ENCODE measurements at places on chromosomes 5 and 9.
A peak's percentile ranks its signal among the peaks of the same experiment; 100 is the strongest.

DNA sequence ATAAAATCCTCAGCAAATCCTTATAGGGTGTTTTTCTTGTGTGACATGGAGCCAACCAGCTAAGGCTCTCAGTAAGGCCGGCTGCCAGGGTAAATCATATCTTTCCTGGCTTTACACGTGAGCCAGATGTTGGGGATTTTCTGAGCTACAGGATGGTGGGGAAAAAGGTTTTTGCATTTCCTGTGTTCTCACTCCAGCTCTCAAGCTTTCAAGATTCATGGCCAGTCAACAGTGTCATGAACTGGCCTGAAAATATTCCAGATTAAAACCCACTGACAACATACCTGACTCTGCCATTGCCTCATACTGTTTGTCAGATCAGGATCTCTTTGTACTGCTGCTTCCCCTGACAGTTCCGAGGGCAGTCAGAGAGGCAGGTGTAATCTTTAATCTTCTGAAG lies 306.9 kb downstream of the GLIS3 start:
- DNase-seq, result no peak

DNA sequence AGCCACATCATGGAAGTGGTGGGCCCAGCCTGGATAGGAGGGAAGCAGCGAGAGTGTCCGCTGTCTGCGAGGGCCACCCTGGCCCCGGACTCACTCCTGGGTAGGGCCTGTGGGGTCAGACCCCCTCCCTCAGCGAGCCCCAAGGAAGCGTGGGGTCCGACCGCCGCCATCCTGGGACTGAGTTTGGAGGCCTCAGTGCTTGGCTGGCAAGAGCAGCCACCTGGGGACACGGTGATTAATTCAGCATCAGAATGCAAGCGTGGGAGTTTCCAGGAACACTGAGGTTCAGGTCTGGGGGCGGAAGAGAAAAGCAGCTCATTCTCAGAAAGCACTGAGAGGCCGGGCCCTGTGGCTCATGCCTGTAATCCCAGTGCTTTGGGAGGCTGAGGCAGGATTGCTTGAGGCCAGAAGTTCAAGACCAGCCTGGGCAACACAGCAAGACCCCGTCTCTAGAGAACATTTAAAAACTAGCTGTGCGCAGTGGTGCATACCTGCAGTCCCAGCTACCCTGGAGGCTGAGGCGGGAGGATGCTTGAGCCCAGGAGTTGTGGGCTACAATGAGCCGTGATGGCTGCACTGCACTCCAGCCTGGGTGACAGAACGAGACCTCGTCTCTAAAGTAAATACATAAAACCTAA lies 18.3 kb upstream of the CAMSAP1 start:
- no peak for DNase-seq

DNA sequence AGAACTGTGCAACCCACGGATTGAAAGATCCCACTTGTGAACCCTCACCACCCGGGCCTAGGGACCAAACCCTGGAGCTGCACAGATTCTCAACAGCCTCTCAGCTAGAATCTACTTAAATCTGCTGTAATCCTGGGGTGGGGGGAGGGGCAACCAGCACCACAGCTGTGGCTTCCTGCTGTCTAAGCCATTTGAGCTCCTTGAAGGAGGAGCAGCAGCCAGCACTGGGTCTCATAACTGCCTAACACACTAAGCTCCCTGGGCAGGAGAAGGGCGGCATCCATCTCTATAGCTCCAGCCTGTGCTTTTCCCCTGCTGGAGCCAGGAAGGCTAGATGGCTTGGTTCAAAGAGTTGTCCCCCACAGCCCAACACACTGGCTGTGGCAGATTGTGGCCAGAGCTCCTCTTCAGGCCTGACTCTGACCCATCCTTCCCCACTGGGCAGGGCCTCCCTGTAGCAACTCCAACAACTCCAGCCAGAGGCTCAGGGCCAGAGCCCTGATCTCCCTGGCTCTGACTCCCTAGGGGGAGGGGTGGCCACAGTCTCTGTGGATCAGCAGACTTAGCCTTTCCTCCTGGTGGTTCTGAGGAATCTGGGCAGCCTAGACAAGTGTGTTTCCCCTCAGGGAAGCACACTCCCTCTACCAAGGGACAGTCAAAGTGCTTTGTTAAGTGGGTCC lies 72.0 kb upstream of the C9orf72 start:
- DNase-seq, result no peak

DNA sequence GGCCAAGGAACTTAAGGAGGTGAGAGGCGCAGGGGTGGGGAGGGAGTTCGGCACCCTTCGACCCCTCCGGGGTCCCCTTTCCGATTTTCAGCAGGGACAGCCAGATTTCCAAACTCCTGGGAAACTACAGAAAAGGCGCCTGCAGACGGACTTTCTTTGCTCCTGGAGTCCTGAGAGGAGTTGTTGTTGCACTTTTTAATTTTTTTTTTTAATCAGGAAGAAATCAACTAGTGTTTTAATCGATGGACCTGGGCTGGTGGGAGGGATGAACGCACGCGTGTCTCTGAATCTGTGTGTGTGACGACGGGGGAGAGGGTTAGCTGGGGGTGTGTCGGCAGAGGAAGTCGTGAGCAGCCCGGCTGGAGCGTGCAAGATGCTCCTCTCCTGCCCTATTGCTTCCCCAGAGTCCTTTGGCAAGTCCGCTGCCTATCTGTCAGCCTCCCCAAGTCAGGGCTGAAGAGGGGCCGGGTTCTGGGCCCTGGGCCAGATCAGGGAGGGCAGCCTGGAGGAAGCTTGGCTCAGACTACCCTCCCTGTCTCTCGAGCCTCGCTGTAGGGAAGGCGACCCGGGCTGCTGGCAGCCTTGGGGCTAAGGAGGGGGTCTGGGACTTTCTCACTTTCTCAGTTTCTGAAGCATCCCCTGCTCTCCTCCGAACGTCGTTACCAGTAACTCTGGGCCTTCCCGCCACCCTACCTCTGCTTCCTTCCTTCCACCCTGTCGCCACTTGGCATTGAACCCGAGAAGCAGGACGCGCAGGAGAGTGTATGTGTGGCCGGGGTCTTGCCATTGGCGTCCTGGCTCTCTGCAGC lies 731 bp downstream of the PRR16 start:
- peak; percentile 57 for DNase-seq

- no peak for DNase-seq
Measured at GRCh38 chr5:151173711-151174611, 16.4 kb upstream of the ANXA6 start.

DNA sequence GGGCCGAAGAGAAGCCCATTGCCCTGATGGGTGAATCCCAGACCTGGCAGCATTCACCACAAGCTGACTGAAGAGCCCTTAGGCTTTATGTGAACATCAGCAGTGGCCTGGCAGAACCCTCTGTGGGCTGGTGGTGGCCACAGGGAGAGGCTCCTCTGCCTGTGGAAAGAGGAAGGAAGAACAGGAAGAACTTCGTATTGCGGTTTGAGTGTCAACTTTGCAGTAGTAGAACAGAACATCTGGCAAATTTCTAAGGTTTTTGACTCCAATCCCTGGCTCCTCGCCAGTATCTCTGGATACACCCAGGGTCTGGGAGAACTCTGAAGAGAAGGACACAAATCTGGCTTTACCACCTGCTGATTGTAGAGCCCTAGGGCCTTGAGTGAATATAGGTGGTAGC lies 356.4 kb upstream of the GRAMD2B start:
- DNase-seq, result no peak

DNA sequence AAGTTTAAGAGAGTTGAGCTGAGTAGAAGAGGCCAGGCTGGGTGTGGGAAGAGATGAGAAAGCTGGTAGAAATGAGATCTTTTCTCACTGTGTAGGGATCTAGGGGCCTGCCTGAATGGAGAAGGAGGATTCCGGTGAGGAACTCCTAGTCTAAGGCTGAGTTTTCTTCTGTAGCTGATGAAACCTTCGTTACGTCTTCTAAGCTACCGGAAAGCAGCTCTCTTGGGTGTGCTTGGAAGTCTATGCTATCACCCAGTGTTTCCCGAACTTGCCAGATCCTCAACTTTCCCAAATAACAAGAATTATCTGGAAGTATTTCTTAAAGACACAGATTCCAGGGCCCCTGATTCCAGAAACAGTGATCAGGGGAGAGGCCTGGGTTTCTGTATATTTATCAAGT lies 55.4 kb upstream of the TNFSF15 start:
- DNase-seq, result no peak

- no peak for DNase-seq
Measured at GRCh38 chr5:168765551-168766425, 186.6 kb upstream of the PANK3 start.

GRCh38 chr5:152689250-152689711 lies 284.2 kb upstream of the NMUR2 start:
- no peak for DNase-seq

- DNase-seq, result no peak
Measured at GRCh38 chr5:135482381-135482933, 30.3 kb upstream of the TIFAB start.

DNA sequence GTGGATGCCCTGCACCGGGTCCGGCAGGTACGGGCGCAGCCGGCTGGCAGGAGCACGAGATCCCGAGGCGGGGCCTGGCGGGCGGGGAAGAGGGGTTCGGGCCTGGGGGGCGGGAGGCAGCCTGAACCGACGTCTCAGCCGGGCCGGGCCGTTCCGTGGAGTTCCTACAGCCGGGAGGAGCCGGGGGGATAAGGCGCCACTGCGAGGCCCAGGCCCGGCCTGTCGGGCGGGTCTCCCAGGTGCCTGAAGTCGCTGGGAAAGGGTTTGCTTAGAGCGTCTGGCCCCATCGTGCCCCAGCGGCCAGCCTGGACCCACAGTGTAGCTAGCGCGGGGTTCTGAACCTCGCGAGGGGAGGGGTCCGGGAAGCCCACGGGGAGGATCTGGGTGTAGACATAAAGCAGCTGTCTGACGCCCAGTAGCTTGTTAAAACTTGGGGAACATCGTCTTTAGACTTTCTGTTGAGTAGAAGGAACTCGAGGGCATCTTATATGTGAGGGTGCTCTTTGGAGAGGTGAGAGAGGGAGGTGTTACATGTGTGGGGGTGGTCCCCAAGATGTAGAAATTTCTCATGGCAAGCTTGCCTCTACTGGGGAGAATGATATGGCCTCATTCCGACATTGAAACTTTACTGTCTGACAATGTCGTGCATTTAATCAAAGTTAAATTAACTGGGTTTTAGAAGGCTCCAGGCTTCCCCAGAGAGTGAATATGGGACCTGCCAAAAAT lies 524 bp downstream of the FUBP3 start:
- no peak for DNase-seq

- DNase-seq, result no peak
Measured at GRCh38 chr5:6730807-6731206, 17.6 kb downstream of the TENT4A start.

DNA sequence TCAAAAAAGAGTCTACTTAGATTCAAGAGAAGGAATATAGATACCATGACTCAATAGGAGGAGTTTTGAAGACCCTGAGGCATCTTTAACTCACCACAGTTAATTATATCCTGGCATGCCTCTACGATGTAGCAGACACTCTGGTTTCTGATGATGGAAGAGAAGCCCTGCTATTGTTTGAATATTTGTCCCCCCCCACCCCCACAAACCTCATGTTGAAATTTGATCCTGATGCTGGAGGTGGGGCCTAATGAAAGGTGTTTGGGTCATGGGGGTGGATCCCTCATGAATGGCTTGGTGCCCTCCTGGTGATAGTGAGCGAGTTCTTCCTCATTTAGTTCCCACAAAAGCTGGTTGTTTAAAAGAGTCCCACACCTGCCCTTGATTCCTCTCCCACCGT lies 147.9 kb upstream of the TBCA start:
- DNase-seq, result no peak

- DNase-seq, result no peak
Measured at GRCh38 chr9:83655433-83655832, 32.5 kb downstream of the IDNK start.

DNA sequence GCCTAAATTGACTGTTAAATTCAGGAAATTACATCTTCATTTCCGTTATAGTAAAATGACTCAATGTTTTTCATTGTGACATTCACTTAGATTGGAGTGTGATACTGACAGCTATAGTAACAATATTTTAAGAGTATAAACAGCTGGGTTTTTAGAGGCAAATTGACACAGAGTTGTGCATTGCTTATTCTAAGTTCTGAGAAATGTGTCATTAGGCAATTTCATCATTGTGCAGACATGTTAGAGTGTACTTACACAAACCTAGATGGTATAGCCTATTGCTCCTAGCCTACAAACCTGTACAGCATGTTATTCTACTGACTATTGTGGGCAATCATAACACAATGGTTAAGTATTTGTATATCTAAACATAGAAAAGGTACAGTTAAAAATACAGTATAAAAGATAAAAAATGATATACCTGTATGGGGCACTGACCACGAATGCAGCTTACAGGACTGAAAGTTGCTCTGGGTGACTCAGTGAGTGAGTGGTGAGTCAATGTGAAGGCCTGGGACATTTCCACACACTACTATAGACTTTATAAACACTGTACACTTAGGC lies 132.7 kb downstream of the PDE4D start:
- DNase-seq, result no peak

DNA sequence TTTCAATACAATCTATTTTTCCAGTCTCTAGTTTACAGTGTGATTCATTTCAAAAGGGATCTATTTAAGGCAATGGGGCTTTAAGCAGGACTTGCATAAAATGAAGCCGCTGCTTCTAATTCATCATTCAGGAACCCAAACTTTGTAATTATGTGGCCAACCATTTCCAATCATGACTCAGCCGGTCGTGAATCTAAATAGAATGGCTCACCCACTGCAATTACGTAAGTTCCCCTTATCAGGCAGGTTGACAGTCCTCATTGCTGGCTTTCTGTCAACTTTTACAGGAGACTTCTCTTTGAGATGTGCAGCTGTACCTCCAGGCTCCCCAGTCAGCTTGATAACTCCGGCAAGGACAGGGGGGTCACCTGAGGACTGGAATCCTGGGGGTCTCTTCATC lies 152.8 kb upstream of the DAP start:
- DNase-seq, result no peak

GRCh38 chr9:84557751-84558150 lies 111.8 kb upstream of the NTRK2 start:
- DNase-seq, result no peak

GRCh38 chr5:78634634-78635033 lies 13.9 kb downstream of the LHFPL2 start:
- DNase-seq, result no peak

- DNase-seq, result no peak
Measured at GRCh38 chr5:66875315-66875714, 279.1 kb downstream of the MAST4 start.

- no peak for DNase-seq
Measured at GRCh38 chr5:74638970-74639806, 1.3 kb downstream of the ENC1 start.

DNA sequence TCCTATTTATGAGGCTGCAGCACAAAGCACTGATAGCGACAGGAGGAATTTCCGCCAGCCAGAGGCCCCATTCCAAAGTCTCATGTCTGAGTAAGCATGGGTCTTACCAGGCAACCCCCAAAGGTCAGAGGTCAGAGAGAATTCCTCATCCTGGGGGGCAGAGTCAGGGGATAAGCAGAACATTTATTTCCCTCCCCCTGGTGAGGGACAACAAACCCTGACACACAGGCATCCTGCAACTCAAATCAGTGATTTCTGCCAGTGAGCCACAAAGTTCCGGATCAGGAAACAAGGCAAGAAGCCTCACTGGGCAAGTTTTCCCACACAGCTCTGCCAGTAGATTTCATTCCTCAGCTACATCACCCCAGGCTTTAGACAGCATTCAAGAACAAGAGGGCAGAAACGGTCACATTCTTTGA lies 37.0 kb downstream of the ADAMTS12 start:
- no peak for DNase-seq

Measured in left ventricle myocardium inferior (tissue), 1 donor.